ENCODE measurements at places on chromosomes 12 and 14. TPM values are rescaled to one million over a fixed set of nuclear protein-coding genes. Genes with fewer than 3 reads are reported as not detected.
A peak's percentile ranks its signal among the peaks of the same experiment; 100 is the strongest.

Gene MYBPC1
- not detected for total RNA-seq

Gene SERPINA9
- not detected for total RNA-seq

Gene TSPAN8
- total RNA-seq, result 1.2 TPM

Gene ESRRB
- not detected for total RNA-seq

Gene SIX6
- not detected for total RNA-seq

Gene EPYC
- 5.6 TPM for total RNA-seq

Gene KCNMB4
- 0.90 TPM for total RNA-seq

GRCh38 chr12:4771172-4771959 is 51.2 kb downstream of the GALNT8 start:
- DNase-seq, result no peak

- DNase-seq, result no peak
Measured at GRCh38 chr14:37545174-37545573, 49.9 kb downstream of the FOXA1 start.

DNA sequence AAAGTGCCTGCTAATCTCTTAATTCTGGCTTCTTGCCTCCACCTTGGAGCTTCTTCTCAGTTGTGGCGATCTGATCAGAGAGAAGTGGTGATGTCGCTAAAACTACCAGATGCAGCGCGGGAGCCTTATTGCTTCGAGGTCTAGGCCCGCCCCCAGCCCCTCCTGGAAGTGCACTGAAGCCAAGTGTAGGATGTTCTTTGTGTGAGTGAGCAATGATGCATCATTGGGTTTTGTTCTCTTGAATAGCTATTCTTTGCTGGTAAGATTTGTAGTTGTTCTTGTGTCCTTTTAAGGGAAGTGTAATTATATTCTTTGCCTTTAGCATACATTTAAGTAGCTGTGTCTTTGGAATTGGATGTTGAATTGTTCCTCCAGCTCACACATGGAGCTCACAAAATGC is 35.8 kb downstream of the MTHFD1 start:
- DNase-seq, result no peak

DNA sequence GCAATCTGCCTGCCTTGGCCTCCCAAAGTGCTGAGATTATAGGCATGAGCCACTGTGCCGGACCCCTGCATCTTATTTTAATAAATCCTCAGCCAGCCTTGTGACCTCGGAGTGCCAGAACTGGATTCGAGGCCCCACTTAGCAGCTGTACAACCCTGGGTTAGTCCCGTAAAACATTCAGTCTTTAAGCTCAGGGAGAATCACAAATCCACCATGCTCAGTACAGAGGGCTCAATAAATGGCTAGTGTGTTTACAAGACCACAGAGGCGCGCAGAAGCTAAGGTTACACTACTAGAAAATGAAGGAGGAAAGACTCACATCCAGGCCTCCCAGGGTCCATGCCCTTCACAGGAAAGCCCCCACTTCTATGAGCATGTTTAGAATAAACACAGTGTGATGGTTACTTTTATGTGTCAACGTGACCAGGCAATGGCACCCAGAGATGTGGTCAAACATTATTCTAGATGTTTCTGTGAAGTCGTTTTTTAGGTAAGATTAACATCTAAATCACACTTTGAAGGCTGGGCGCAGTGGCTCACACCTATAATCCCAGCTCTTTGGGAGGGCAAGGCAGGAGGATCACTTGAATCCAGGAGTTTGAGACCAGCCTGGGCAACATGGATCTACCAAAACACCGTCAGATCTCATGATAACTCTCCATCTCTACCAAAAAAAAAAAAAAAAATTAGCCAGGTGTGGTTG is 55.3 kb downstream of the CLMN start:
- no peak for DNase-seq

GRCh38 chr12:55707219-55707671 is 459 bp downstream of the ITGA7 start:
- DNase-seq, result no peak

DNA sequence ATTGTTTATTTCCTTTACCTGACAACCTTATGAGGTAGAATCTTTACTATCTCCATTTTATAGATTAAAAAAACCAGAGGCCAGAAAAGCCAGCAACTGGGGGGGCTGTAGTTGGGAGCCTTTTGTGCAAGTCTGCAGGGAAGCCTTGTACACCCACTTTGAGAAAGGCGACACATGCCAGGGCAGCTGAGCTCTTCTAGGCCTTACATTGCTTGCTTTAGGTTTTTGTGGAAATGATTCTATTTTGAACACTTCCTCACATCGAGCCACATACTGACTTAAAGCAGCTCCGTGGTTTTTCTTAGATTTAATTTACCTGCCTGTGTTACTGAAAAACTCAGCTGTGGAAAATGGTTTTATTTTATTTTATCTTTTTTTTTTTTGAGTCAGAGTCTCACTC is 34.6 kb downstream of the EP400 start:
- no peak for DNase-seq

GRCh38 chr14:55333711-55334485 is 62.7 kb downstream of the FBXO34 start:
- peak; percentile 87 for DNase-seq

- peak; percentile 55 for DNase-seq
Measured at GRCh38 chr12:5258498-5258897, 173.4 kb upstream of the NTF3 start.

DNA sequence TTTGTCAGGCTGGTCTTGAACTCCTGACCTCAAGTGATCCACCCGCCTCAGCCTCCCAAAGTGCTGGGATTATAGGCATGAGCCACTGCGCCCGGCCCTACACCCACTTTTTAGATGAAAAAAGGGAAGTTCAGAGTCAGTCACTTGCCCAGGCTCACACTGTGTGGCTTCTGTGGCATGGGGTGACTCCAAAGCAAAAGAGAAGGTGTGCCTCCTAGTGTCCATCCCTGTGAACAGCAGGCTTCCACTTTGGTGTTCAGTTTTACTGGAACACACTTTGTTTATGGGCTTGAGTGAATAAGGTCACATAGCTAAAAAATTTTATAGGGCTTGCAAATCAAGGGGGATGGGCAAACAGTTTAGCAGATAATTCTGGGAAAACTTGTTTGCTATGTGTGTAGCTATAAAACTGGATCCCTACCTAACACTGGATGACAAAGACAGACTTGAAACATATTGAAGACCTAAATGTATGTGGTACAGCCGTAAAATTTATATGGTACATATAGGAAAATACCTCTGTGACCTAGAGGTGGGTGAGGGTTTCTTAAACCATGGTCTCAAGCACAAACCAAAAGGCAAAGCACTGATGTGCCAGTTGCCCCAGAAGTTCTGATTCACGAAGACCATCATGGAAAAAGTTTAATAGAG is 54.9 kb downstream of the EID3 start:
- peak; percentile 58 for DNase-seq

- no peak for DNase-seq
Measured at GRCh38 chr12:109253913-109254544, 55.1 kb downstream of the FOXN4 start.

GRCh38 chr14:36757734-36758601 is 96.3 kb downstream of the PAX9 start:
- no peak for DNase-seq
